DND-41 (cell line): ENCODE measurements at places on chromosomes 3 and 15.

DNA sequence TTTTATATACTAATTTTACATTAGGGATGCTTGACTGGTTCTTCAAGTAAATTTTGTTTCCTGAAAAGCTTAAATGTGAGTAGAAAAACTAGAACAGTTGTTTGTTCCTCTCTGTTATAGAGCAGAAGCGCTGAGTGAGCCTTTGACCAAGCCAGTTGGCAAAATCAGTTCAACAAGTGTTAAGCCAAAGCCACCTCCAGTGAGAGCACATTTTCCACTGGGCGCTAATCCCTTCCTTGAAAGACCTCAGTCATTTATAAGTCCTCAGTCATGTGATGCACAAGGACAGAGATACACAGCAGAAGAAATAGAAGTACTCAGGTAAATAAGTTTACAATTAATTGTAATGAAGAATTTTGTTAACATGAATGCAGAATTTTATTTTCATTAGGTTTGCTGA is 14.6 kb downstream of the CAPN7 start:
- peaks cover 91% of the 10 kb centered on the region for H3K36me3 ChIP-seq
- no peaks in the 10 kb centered on the region for H3K27me3 ChIP-seq
- H3K27ac ChIP-seq: no peak overlapping the region
- no peaks in the 10 kb centered on the region; the same call in 1 of the 2 replicates for H3K4me1 ChIP-seq
- DNase-seq: no peak

- H3K36me3 ChIP-seq: no peaks in the 10 kb centered on the region
- DNase-seq: no peak
- no peak overlapping the region for H3K27ac ChIP-seq
These were observed 41.2 kb downstream of the SLC2A2 start for GRCh38 chr3:170985304-170985703.

DNA sequence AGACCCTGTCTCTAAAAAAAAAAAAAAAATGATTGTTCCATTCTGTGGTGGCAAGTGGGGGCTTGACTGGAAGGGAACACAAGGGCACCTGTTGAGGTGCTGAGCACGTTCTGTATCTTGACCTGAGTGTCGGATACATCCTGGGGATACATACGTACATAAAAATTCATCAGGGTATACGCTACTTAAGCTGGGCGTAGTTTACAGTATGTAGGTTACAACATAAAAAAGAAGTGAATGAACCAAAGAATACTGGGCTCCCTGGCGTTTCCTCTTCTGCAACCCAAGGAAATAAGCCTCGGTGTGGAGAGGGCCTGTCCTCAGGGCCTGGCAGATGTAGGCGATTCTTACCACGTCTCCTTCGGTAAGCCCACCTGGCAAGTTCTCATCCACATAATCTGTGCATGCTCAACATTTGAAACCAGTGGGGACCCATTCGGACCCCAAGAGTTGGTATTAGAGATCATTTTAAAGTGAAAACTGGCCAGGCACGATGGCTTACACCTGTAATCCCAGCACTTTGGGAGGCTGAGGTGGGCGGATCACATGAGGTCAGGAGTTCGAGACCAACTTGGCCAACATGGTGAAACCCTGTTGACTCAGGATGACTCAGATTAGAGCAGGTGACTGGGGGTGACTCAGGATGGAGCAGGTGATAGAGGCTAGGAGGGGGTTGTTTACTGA is 5.1 kb upstream of the MUC20 start:
- no peak overlapping the region for H3K4me3 ChIP-seq
- H3K27ac ChIP-seq: no peak overlapping the region
- no peaks in the 10 kb centered on the region for H3K4me1 ChIP-seq
- H3K36me3 ChIP-seq: no peaks in the 10 kb centered on the region
- no peaks in the 10 kb centered on the region for H3K27me3 ChIP-seq

- H3K27me3 ChIP-seq: peaks cover 22% of the 10 kb centered on the region
- H3K27ac ChIP-seq: no peak overlapping the region
- DNase-seq: no peak
- no peaks in the 10 kb centered on the region for H3K4me1 ChIP-seq
- H3K4me3 ChIP-seq: no peak overlapping the region
- no peaks in the 10 kb centered on the region for H3K36me3 ChIP-seq
These were observed 179.4 kb downstream of the ABHD5 start for GRCh38 chr3:43870120-43870519.

GRCh38 chr15:65056106-65056505 is 10.9 kb downstream of the SLC51B start:
- no peak overlapping the region for H3K4me3 ChIP-seq
- no peaks in the 10 kb centered on the region for H3K27me3 ChIP-seq
- H3K4me1 ChIP-seq: peaks cover 22% of the 10 kb centered on the region
- H3K36me3 ChIP-seq: no peaks in the 10 kb centered on the region
- peak overlapping the region; percentile 33; the same call in 1 of the 2 replicates for H3K27ac ChIP-seq

GRCh38 chr3:114294940-114295480 is 1.2 kb downstream of the TIGIT start:
- H3K27ac ChIP-seq: no peak overlapping the region
- no peak overlapping the region for H3K4me3 ChIP-seq
- peaks cover 4% of the 10 kb centered on the region for H3K4me1 ChIP-seq
- H3K27me3 ChIP-seq: peaks cover 10% of the 10 kb centered on the region

- peaks cover 9% of the 10 kb centered on the region for H3K4me1 ChIP-seq
- no peaks in the 10 kb centered on the region for H3K36me3 ChIP-seq
- H3K4me3 ChIP-seq: peak overlapping the region; percentile 53
- H3K27ac ChIP-seq: no peak overlapping the region
- peaks cover 41% of the 10 kb centered on the region for H3K27me3 ChIP-seq
- peak; percentile 54 for DNase-seq
These were observed 8.5 kb downstream of the SHOX2 start for GRCh38 chr3:158097593-158098308.

DNA sequence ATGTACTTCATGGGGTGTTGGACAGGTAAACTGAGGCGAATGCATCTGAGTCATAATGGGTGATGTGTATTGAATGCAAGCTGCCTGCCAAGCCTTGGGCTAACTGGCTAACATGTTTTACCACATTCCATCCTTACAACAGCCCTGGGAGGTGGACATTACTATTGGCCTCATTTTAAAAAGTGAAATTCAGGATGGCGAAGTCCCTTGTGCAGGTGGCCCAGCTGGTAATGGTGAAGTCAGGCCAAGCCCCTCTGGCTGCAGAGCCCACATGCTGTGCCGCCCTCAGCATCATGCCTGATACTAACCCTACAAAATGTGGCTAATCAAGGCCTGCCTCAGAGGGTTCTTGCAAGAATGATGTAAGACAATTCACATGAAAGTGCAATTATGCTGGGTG is 60.0 kb upstream of the CHD2 start:
- H3K4me3 ChIP-seq: peak overlapping the region; percentile 30
- no peaks in the 10 kb centered on the region for H3K36me3 ChIP-seq
- no peaks in the 10 kb centered on the region for H3K27me3 ChIP-seq
- DNase-seq: no peak
- H3K27ac ChIP-seq: peak overlapping the region; percentile 90
- peaks cover 55% of the 10 kb centered on the region for H3K4me1 ChIP-seq

GRCh38 chr15:78148392-78149067 is 632 bp upstream of the IDH3A start:
- peak overlapping the region; percentile 58 for H3K4me3 ChIP-seq
- peak overlapping the region; percentile 70 for H3K27ac ChIP-seq
- H3K4me1 ChIP-seq: peaks cover 42% of the 10 kb centered on the region
- H3K27me3 ChIP-seq: no peaks in the 10 kb centered on the region
- no peak for DNase-seq
- peaks cover 6% of the 10 kb centered on the region for H3K36me3 ChIP-seq

DNA sequence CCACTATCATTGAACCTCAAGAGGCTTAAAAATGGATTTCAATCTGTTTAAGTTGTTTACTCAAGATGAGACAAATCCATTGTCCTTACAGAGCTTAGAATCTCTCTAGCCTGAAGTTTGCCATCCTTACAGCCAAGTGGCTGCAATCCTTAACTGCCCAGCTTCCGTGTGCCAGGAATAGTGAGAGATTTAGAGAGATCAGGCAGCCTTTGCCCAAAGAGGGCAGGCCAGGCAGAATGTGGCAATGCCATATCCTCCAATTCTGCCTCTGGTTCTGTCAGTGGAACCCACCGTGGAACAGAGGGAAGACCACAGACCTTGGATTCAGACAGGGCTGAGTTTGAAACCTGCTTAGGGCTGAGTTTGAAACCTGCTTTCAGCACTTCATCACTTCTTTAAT is 374.3 kb downstream of the VPS13C start:
- H3K4me3 ChIP-seq: no peak overlapping the region
- no peaks in the 10 kb centered on the region for H3K36me3 ChIP-seq
- no peaks in the 10 kb centered on the region for H3K4me1 ChIP-seq
- no peak for DNase-seq

DNA sequence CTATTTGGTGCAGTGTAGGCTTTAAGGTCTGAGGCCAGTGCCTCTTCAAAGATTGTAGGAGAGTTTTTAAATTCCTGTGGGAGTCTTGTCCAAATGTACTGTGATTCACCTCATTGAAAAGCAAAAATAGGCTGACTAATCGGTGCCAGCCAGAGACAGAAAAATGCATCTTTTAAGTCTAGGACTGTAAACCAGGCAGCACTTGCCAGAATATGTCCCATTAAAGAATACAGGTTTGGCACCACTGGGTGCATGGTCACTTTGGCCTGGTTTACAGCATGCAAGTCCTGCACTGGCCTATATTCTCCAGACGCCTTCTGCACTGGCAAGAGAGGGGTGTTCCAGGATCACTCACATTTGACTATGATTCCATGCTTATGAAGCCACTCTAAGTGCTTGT is 20.3 kb upstream of the NOX5 start:
- no peaks in the 10 kb centered on the region for H3K36me3 ChIP-seq
- no peak overlapping the region for H3K27ac ChIP-seq
- no peak for DNase-seq
- H3K27me3 ChIP-seq: peaks cover 5% of the 10 kb centered on the region
- no peaks in the 10 kb centered on the region for H3K4me1 ChIP-seq

- H3K4me3 ChIP-seq: no peak overlapping the region
- no peak for DNase-seq
- H3K4me1 ChIP-seq: peaks cover 2% of the 10 kb centered on the region
- H3K36me3 ChIP-seq: no peaks in the 10 kb centered on the region
- no peak overlapping the region for H3K27ac ChIP-seq
- H3K27me3 ChIP-seq: no peaks in the 10 kb centered on the region
These were observed 958.8 kb downstream of the IGSF11 start for GRCh38 chr3:118075873-118076272.

GRCh38 chr15:57493351-57493750 is 98.4 kb upstream of the MYZAP start:
- peaks cover 13% of the 10 kb centered on the region for H3K27me3 ChIP-seq
- no peak for DNase-seq
- H3K4me3 ChIP-seq: no peak overlapping the region
- no peak overlapping the region for H3K27ac ChIP-seq
- no peaks in the 10 kb centered on the region for H3K36me3 ChIP-seq

GRCh38 chr3:99586701-99587100 is 51.7 kb upstream of the COL8A1 start:
- no peak overlapping the region for H3K27ac ChIP-seq
- H3K4me3 ChIP-seq: no peak overlapping the region
- no peaks in the 10 kb centered on the region for H3K36me3 ChIP-seq
- no peaks in the 10 kb centered on the region for H3K4me1 ChIP-seq
- no peaks in the 10 kb centered on the region for H3K27me3 ChIP-seq
- DNase-seq: no peak

DNA sequence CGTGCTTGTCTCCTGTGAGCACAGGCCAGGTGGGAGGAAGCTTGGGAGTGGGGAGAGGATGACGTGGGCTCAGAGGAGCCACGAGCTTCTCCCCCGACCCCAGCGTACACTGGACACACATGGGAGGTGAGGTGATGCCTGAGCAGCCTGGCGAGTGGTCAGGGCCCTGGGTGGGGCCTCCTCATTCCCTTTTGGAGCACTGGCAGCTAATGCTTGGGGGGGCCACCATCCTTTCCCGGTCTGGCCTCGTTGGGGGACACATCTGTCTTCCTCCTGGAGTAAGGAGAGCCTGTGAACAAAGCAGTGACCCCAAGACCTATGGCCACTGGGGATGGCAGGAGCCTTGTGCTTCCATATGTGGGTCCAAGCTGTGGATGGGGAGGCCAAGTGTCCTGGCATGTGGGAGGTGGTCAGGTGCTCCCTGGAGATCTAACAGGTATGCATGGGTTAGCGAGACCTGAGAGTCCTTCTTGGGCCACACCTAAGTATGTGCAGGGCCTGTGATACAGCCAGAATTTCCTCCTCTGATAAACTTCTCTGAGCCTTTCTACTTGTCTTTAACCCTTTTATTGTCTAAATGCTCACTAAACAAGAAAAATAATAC is 9.5 kb downstream of the KLF13 start:
- H3K27ac ChIP-seq: 0 out of 2 replicates have a peak overlapping the region, but pooled peaks have one; percentile 19
- peaks cover 41% of the 10 kb centered on the region for H3K4me1 ChIP-seq
- H3K4me3 ChIP-seq: no peak overlapping the region
- H3K27me3 ChIP-seq: no peaks in the 10 kb centered on the region
- no peak for DNase-seq

DNA sequence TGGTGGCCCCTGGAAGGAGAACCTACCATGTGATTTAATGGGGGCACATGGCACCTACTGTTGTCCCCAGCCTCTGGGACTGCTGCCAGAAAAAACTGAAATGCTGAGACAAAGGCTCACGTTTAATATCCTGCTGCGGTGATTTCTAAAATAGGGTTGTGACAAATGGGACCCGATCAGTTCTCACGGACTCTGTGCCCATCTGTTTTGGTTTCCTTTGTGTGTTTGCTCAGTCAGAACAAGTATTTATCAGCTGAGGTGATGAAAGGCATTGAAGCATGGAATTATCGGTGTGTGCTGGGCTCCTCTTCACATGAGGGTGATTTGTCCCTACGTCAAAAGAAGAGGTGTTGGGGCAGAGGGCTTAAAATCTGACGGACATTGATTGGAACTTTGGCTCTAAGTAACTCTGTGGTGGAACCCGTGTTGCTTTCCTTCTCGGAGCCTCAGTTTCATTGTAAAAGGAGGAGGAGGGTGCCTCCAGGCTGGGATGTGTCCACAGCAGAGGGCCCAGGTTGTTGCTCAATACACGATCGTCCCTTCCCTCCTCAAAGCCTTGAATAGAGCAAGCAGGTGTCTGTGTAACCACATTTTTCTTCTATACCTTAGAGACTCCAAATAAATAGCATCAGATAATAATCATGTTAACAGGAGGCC is 283.3 kb upstream of the RGMA start:
- no peaks in the 10 kb centered on the region for H3K36me3 ChIP-seq
- no peak overlapping the region for H3K27ac ChIP-seq
- no peak overlapping the region for H3K4me3 ChIP-seq
- no peaks in the 10 kb centered on the region for H3K4me1 ChIP-seq
- H3K27me3 ChIP-seq: no peaks in the 10 kb centered on the region

DNA sequence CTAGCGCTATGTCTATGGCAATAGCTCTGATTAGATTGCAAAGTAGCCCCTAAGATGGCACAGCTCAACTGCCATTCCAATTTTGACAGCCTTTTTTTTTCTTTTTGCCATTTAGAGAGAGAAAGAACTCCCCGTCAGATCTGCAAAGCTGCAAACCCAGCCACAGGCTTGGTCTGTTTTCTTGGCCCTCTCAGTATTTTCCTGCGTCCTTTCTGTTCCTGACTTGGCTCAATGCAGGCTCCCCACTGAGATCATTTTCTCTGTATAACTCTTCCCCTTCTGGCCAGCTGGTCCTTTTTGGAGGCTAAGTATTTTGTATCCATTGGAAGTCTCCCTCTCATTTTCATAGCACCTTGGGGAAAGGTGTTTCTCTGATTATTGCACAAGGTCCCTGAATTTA is 386.7 kb downstream of the UNC13C start:
- no peaks in the 10 kb centered on the region for H3K4me1 ChIP-seq
- no peak for DNase-seq
- no peak overlapping the region for H3K4me3 ChIP-seq
- no peak overlapping the region for H3K27ac ChIP-seq
